ENCODE measurements at places on chromosomes 1 and 21.

GRCh38 chr1:170533298-170533697, 1.3 kb downstream of the GORAB start:
- DNase-seq, result no peak

DNA sequence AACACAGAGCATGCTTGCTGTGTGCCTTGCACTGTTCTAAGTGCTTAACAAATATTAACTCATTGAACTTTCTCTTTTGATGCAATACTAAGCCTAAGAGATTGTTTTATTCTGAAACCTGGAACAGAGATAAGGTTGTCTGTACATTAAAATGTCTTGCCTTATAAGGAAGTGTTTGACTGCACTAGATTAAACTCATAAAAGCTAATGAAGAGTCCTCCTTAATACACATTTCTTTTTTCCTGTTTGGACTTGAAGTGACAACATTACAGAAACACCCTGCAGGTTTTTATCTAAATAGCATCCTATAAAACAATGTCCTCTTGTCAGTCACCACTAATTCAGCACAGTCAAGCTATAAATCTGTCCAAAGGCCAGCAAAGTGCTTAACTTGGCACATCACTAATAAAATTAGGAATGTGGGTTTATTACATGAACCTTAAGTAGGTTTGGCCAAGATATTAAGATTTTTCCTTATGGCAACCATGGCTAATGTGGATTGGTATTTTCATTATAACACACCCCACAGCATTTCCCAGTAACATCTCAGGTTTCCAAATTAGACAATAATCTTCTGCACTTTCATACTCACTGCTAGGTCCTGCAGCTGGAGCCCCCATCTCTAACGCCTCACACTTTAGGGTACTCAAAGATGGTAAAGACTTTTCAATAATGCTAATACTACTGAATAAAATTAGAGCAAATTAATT, 389.7 kb downstream of the LMO4 start:
- DNase-seq, result no peak

GRCh38 chr1:225454733-225455132, 26.9 kb upstream of the LBR start:
- no peak for DNase-seq

DNA sequence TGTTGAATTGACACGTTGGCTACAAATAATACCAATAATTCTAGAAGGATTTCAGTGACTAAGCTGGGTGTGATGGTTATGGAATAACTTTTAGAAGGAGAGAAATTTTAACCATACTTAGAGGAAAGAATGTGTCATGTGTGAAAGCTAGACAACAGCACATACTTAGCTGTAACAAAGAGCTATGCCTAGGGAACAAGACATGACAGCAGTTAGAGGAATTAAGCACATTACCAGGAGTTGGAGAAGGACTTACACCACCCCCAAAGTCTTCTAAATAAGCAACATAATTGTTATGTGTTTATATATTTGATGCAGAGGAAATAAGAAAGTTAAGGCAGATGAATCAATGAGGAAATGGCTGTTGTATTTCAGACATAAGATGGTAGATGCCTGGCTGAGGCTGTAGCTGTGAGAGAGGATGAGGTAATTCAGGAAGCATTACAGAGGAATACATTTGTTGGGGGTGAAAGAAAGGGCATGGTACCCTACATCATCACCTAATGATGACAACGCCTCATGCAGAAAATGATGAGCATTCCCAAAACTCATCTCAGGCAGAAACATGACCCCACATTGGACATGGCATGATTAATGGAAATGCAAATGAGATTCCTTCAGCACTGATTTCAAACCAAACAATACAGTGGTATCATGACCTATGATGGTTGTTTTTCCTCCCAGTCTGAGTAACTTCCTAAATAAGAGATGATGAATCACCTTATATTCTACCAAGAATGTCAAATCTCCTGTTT, 211.5 kb downstream of the LHX8 start:
- DNase-seq, result no peak

DNA sequence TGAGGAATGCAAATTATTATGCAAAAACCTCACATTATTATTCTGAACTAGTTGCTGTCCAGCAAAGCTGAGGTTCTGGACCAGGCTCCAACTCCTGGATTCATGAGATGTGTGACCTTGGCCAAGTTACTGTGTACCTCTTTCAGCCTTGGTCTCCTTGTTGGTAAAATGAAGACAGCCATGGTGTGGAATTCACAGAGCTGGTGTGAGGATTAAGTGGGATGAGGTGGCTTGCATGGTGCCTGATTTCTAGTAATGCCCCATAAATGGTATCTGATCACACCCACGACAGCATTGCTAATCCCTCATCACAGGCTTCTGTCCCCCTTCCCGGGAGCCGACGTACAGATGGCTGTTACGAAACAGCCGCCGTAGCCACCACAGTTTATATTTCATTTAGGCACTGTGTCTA, 59.6 kb downstream of the PGBD5 start:
- no peak for DNase-seq

DNA sequence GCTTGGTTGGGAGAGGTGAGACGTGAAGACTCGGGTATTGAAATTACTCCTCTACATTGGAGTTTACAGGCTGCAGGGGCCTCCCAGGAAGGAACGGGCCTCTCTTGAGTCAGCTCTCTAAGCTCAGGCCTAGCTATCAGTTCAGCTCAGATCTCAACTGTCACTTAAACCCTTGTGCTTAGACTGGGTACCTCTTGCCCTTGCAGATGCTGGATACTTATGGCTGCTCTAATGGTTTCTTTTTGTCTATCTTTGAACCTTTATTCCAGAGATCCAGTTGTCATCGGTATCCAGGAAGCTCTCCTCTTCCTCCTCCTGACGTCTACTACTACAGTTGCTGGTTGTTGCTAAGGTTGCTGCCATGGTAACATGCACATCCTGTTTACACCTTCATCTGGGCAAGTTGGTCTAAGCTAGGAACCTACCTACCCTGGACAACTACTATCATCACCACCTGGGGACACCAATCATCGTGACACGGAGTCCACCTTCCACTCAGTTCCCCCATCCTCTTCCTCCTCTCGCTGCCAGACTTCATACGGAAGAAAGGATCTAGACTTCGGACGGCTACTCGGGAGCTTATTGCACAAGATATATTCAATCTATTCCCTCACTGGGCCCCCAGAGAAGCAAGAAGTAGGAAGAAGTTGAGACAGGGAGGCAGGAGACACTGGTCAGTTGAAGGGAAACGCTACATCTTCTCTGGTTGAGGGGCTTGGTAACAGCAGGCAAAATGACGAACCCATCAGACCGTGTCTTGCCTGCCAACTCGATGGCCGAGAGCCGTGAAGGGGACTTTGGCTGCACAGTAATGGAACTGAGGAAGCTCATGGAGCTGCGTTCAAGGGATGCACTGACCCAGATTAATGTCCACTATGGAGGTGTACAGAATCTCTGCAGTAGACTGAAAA, 56.1 kb downstream of the ATP2B4 start:
- DNase-seq, result peak; percentile 79
